Erythroblast (primary cell): ENCODE measurements at places on chromosomes 12 and 14.

- DNase-seq, result no peak
Observed at GRCh38 chr14:41899416-41899815, 292.7 kb downstream of the LRFN5 start.

DNA sequence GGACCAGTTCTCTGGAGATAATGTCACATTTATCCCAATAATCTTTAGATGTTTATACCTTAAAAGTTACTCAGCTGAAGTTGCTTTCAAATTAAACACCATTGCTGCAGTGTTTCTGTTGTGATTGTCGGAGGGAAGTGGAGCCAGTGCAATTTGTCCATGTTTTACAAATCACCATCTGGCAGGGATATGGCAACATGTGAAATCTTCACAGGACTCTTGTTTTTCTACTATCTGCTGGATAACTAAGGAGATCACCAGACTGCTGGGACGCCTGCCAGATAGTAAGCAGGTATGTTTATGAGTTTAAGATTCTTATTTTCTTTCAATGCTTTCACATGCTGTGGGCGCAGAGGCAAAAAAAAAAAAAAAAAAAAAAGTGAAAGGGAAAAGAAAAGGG lies 100.3 kb upstream of the SOX5 start:
- DNase-seq, result no peak

DNA sequence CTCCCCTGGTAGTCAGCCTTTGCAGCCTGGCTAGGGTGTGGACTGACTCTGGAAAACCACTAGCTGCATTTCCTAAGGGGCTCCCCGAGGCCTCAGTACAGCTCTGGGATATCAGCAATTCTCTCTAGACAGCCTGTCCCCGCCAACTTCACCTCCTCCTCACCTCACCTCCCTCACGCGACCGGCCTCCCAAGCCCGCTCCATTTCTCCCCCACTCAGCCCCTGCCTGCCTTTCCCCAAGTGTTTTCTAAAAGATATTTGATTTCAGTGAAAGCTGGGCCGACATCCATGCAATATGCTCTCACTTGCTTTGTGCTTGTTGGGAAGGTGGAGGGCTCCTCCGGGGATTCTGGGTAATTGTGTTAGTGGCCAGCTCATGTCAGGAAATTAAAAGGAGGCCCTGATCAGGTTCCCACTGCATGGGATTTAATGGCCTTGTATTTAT lies 91.8 kb downstream of the ESRRB start:
- DNase-seq, result no peak

DNA sequence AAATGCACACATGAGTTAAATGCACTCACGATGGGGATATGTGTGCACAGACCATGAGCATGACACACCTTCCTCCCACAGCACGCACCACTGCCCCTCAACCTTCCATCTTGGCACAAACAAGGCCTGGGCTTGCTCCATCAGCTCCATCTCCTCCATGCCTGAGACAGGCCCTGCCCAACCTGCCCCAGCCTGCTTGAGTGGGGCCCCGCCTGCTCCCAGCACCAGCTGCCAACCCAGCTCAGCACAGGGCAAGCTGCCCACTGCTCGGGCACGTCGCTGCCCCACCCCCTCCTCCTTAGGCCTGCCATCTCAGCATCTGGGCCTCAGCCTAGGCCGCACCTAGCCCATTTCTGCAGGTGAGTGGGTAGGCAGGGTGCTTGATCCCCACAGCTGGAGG lies 27.6 kb upstream of the KRT78 start:
- no peak for DNase-seq

DNA sequence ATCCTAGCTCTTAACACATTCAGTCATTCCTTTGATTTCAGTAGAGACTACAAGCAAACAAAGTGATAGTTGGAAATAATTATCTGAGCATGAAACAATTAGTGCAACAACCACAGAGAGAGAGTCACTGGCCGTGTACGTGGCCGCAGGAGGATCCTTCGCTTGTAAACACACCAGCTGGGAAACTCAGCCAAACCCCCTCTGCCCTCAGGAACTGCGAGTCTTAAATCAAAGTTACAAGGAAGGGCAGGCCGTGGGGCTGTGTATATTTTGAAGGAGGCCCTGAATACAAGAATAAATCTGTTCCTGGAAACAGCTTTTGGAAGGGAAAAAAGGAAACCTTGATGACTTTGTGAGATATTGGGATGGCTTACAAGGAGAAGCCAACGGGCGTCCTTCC lies 164.5 kb downstream of the ANO2 start:
- no peak for DNase-seq

- no peak for DNase-seq
Observed at GRCh38 chr14:96252323-96252998, 3.5 kb upstream of the BDKRB1 start.

GRCh38 chr12:53631721-53632120 lies 5.5 kb upstream of the ATF7 start:
- DNase-seq, result no peak
